ENCODE measurements at places on chromosomes 2 and 18.

DNA sequence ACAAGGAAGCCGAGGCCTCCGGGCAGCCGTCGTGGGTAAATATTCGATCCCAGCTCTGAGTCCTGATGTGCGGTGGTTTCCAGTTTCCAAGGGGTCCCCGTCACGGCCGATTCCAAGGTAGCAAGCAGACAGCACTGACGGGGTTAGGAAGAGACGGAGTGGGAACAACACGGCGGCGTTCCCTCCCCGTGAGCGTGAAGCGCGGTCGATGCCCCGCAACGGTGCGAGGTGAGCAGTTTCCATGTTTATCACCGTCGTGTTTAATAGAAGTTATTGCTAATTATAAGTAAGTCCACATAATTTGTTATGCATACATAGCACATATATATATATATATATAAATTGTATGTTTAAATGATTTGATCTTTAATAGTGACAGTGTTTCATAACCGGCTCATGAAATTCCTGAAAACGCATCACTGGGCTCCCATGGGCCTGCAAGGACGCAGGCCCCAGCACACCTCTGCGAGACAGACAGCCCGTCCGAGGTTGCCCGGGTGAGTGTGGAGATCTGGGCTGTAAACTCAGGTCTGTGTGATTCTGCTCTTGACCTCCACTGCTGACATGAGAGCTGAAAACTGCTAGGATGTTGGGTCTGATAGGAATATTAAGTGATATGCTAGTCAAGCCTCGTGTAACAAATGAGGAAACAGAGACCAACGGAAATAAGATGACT, 243.5 kb upstream of the SALL3 start:
- DNase-seq = no peak

GRCh38 chr2:201194097-201194496, 11.2 kb downstream of the CASP10 start:
- DNase-seq = no peak

GRCh38 chr18:79394534-79395307, 1.0 kb upstream of the NFATC1 start:
- DNase-seq = no peak

DNA sequence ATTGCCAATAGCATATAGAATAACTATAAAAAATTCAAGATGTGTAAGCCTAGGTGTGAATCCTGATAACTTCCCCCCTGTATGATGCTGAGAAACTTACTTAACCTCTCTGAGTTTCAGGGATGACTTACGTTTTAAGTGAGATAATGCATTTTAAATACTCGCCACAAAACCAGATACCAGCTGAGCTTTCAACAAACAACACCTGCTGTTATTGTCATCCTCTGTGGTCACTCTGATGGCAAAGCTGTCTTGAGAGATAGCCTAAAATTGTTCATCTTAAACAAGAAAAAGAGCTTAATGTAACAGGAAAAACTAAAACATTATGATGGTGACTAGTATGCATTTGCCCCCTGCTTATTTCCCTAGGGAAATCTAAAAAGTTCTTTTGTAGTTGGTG, 131.5 kb downstream of the RAD51AP2 start:
- DNase-seq = no peak

- no peak for DNase-seq
Observed at GRCh38 chr2:191202881-191203397, 42.3 kb upstream of the MYO1B start.

GRCh38 chr18:34890486-34891085, 150.6 kb upstream of the MAPRE2 start:
- DNase-seq = no peak

GRCh38 chr2:240822280-240822847, 2.3 kb upstream of the KIF1A start:
- DNase-seq = no peak

- no peak for DNase-seq
Observed at GRCh38 chr18:11883153-11883552, 25.0 kb downstream of the MPPE1 start.

DNA sequence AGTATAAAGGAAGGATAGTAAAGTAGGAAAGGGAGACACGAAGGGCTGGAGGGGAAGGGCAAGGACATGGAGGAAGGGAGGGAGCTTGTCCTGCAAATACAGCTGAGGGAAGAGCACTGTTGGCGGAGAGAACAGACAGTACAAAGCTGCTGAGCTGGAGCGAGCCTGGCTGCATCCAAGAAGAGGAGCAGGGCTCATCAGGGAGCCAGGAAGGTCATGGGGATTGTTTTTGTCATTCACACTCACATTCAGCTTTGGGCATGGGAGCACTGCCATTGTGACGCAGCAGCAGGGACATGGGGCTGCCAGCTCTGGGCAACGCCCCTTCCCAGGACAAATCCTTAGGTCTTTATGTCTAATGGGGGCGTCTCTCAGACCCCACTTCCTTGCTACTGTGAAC, 125.1 kb downstream of the COPS8 start:
- DNase-seq = no peak

GRCh38 chr2:70771446-70771845, 3.4 kb upstream of the ADD2 start:
- no peak for DNase-seq

DNA sequence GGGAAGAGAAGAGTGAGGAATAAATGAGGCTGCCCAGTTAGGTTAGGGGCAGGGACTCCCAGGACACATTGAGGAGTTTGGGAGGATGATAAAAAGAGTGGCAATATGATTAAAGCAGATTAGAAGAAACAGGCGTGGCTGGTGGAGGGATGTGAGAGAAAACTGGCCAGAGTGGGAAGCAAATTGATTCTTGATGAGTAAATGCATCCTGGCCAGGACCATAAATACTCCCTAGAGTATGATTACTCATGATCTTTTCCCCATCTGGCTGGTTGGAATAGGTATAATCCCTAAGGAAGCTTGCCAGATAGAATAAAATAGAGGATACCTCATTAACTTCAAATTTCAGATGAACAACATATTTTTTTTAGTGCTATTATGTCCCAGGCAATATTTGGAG, 21.5 kb upstream of the DAW1 start:
- no peak for DNase-seq

DNA sequence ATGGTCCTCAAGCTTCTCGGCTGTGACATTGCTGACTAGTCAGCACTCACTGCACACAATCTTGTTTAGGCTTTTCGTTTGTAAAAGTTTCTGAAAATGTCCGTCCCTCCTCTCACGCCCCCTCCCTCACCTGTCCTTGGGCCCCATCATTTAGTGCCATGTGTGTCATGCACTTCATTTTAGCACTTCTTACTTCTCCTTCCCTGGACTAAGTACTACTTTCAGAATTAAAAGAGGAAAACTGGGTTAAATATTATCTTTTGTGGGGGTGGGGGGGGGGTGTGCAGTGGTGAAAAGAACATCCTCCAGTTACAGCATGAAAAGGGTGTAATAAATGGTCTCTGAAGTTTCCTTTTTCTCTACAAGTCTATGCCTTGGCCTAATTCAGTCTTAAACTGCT, 182.0 kb upstream of the SP5 start:
- DNase-seq = no peak

DNA sequence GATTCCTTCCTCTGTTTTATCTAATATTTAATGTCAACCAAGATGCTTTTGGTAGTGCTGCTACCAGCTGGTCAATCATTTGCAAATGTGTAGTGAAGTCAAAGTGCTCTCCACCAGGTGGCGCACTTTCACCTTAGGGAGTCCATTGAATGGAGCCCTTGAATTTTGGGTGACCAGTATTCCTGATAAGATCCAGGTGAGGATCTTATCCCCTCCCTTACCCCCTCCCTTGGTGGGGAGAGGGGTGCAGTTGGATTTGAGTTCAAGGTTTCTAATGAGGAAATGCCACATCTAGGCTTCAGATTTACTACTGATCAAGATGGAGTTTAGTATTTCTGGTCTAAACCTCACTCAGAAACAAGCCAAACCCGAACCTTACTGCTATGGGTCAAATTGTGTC, 12.0 kb upstream of the E2F6 start:
- peak; percentile 39 for DNase-seq

DNA sequence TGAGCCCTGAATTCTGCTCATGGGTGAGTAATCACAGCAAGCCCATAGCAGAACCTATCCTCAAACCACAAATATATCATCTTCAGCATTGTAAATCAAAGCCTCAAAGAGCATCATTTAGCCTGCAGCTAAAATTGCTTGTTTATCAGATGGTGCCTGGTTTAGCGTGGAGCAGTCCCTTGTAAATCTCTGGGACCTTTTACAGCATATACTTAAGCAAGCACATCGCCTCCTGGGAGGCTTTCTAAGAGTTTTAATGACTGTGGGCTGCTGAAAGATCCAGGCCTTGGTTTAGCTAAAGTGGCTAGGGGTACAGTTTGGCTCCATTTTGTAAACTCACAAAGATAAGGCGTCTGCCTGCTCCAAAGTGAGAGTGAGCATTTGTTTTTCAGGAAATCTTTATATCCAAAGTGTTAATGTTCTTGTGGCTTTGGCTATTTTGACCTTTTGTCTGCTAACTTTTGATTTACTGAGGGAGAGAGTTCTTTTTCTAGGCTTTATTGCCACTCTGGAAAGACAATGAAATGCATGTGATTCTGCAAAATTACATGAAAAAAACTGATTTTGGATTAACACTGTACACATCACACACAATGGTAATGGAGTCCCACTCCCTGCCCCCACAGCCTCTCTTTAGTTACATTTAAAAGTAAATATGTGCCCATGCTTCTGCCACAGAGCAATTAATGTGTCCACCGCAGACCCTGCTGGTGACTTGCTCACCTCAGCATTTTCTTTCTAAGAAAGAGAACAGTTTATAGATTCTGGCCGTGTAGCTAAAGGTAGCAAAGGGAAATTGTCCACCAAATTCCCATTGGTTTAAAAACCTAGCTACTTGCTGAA, 194.8 kb downstream of the LNPK start:
- no peak for DNase-seq

DNA sequence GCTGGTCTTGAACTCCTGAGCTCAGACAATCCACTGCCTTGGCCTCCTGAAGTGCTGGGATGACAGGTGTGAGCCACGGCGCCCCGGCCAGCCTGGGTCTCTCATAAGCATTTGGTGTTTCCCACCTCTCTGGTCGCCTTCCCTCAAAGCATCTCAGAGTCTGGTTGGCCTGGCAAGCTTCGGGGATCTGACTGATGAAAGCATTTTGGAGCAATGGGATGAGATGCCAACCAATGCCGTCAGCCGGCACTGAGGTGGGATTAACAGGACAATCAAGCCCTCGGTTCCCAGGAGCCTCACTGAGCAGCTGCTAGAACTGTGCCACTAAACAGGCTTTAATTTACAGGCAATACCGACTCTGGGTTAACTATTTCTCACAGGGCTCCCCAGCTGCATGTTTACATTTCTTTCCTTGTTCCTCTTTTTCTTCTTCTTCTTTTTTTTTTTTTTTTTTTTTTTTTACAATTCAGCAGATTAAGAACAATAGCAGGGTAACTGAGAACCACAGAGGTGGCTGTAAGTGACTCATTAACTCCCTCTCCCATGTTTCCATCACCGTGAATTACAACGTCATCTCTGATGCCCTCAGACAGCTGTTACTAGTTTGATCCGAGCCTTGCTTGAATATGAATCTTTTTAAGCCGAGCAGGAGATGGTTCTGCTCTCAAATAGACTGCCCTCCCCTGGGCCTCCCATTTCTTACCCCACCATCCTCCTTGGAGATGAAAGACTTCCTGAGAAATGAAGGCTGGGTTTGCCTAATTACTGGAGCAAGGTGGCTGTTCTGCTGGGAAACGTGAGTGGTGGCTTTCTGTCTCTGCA, 37.9 kb downstream of the ODC1 start:
- no peak for DNase-seq

- DNase-seq = no peak
Observed at GRCh38 chr2:188852772-188853171, 121.4 kb upstream of the COL3A1 start.
